ENCODE measurements at places on chromosomes 7 and 10.

DNA sequence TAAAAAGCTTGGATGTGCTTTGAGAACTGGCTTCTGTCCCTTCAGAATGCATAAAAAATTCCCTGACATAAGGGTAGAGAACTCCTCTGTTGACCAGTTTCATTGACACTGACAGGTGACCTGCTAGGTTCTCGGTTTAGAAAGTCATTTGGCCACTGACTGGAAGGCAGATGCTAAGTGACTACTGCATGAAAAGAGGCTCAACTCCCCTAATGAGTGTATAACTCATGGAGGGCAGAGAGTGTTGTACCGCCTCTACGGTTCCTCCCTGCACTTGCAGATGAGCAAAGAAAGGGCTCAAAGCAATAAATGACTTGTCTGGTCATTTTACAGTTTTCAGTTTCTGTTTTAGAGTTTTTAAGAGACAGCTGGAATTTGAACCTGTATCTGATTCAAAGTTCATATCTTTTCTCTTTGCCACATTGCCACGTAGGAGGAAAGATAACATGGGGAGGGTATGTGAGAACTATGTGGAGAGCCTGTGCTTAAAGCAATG, 2.9 kb upstream of the FGL2 start:
- no peak for DNase-seq

- peak; percentile 26 for DNase-seq
Observed at GRCh38 chr10:112898540-112899390, 51.3 kb upstream of the TCF7L2 start.

GRCh38 chr7:32074787-32075585, 4.8 kb upstream of the PDE1C start:
- no peak for DNase-seq

DNA sequence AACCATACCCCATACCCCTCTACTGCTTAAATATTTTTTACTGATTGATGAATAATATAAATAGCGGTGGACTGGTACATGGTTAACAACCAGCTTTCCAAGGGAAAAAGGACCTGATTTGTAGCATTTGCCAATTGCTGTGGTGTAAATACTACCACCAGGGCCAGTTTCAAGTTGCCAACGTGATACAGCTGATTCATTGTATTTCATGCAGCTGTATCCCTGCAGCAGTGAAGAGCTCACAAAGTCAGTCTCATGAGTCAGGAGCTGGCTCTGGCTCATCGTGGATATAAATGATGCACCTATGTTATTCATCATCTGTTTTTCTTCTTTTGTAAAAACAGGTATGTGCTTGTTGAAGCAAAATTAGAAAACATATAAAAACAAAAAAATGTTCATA, 15.2 kb downstream of the CALML5 start:
- no peak for DNase-seq

DNA sequence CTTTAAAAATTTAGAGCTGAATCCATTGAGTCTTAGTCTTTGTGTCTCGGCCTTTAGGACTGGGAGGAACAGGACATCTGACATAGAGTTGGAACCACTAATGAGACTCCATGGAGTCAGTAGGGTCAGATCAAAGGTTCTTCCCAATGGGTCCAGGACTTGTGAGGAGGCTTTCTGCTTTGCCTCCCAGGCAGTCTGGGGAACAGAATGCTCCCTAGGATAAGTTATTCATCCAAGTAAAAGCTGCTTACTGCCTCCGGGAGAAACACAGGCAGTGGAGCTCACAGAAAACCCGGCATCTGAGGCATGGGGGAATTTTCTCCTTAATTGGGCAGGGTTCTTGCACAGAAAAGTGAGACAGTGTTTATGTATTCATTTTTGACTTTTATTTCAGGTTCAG, 216.4 kb downstream of the SEC23IP start:
- no peak for DNase-seq

- no peak for DNase-seq
Observed at GRCh38 chr7:84823530-84823929, 363.3 kb downstream of the SEMA3D start.
